ENCODE measurements at places on chromosomes 1 and 21. TPM values are rescaled to one million over a fixed set of nuclear protein-coding genes. Genes with fewer than 3 reads are reported as not detected.

GRCh38 chr21:45071078-45071873 lies 3.1 kb upstream of the ADARB1 start:
- no peak for DNase-seq

- DNase-seq: no peak
Measured at GRCh38 chr21:35120631-35121180, 71.6 kb upstream of the RUNX1 start.

DNA sequence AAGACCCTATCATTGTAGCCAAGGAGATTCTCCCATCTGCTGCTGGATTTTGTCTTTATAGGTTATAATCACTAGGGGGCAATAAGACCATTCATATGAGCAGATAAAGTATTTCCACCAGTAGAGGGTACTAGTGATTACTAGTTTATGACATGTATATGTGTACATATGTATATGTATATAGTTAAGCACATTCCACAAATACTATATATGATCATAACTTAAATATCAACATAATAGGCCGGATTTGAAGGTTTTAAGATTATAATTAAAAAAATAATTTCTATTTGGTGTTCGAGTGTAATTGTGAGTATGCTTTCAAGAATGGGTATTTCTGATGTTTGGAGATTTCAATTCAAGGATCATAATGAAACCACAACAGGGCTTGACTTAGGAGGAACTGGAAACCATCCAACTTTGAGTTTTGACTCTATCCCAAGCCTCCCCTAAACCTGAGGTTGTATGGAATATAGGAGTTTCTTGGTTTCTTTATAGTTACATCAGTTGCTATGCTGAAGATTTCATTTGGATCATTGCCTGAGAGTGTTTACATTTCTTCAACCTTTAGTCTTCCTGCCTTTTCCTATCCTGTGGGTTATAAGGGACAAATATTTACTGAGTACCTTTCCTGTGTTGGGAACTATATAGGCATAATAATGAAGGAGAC lies 16.9 kb downstream of the TCEANC2 start:
- DNase-seq: peak; percentile 37

DNA sequence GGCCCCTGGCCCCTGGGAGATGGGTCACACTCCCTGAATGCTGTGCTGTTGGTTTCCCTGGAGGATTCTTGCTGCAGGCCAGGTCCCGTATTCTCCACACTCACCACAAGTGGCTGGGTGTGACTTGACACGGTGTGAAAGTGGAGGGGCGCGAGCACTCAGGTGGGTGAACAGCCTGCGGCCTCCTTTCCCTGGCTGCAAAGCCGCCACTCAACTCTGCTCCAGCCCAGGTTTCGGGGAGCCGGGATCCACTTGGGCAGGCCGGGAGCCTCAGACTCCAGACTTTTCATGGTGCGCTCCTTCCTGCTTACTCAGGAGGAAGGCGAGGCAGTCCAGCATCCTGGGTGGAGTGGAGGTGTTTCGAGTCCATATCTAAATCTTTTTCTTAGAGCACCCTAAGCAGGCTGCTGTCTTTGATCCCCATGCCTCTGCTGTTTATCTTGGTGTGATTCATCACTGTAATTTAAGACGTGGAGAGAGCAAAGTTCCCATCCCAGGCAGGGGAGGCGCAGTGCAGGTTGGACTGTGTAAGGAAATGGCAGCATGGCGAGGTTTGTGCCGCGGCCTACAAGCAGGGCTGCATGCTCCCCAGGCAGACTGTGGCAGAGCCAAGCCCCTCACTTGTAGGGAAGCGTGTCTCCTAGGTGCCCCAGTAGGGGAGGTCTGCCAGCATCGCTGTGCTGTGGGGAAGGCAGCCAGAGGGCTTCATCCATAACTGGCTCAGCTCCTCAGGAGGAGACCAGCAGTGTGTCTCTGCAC lies 29.6 kb downstream of the VANGL1 start:
- DNase-seq: peak; percentile 30

- DNase-seq: no peak
Measured at GRCh38 chr1:212710566-212710965, 10.9 kb upstream of the BATF3 start.

DNA sequence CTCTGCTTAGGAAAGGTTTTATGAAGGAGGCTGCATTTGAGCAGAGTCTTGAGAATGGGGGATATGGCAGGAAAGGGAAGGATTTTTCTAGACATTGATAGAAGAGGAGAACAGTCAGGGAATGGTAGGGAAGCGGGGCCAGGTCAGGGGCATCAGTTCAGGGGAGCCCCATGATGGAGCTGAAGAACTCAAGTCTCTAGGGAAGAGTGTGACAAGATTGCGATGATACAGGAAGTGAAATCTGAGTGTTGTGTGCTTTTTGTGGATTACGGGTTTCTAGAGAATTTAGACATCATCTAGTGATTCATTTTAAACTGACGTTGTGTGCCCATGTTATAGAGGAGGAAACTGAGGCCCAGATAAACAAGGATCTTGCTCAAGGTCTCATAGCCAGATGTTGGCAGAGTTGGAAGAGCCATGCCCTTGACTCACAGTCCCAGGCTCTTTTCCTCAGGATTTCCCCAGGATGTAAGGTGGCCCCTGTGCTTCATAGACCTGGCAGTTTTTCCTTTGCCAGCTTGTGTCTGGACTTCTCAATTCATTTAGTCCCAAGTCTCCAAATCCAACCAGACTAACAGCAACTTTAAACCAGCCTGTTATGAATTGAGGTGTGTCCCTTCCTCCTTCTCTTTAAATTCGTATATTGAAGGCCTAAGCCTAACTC lies 130.3 kb downstream of the ROR1 start:
- no peak for DNase-seq

DNA sequence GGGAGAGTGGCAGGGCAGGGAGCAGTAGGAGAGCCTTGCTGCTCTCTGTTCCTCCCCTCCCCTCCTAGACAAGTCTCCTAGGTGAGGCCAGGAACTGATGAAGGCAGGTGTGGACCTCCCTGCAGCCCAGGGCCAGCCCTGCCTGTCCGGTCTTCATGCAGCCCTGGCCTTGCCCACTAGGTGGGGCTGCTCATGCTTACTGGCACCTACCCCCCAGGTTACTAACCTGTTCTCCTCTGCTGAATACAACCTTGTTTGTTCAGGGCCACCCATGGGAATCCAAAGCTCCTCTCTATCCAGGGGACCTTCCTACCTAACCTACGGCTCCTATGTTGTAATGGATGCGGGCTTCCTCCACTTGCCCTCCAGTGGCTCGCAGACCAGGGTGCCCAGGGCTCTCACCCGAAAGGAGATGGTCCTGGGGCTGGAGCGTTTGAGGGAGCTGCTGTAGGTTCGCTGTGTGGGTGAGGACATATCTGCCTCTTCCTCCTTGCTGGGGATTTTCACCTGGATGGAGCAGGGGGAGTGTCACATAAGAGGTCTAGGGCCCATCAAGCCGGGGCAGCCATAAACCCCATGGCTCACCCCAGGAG lies 7.9 kb upstream of the TNNT2 start:
- DNase-seq: peak; percentile 50

GRCh38 chr1:115840605-115841460 lies at the start of gene NHLH2:
Gene NHLH2 (minus strand): TSS chr1:115841126. CDS start chr1:115838372, 2,754 bp downstream.
- no peak for DNase-seq

DNA sequence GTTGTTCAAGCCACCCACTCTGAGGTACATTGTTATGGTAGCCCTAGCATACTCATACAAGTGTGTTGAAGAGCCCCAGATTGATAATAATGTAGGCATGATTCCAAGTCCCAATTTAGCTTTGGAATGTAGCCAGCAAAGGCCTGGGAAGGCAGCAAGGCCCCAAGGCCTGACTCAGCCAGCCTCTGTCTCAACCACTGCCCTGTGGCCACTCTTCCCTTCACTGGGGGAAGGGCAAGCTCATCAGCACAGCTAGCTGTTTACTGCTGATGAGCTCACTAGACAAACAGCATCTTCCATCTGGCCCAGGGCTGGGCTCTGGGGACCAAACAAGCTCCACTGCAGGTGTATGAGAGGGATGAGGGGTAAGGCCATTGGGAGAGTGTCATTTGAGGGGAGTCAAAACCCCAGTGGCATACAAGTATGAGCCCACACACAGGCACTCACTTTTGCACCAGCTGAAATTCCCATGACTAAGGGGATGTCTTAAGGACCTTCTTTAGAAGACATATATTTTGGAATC lies 2.2 kb upstream of the IRF6 start:
- peak; percentile 65 for DNase-seq

DNA sequence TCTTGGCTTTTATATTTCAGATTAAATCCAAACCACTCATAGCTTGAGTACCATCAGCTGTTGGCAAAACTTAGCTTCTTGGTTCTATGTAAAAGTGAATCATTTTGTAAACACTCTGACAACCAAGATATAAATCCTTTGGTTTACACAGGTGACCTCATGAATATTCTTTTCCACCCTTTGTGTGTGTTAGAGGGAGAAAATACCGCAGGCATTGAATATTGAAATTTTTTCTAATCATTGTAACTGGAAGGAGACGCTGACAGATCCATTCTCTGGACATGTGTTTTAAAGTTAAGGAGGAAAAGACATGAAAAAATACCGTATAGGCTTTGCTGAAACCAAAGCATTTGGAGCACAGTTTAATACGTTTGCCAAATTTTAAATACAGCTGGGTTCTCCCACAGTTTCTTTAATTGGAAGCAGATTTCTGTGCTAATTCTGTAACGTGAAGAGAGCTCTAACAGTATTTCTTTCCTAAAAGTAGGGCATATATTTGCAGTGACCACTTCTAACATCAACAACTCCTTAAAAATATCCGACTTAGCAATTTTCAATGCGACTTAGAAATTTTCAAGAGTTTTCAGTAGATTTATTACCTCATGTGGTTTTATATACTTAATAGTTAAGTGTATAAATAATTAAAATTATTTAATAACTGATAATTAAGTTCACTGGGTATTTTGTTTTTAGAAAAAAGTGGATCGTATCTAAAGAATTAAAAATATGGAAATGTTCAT lies 388.2 kb downstream of the USP25 start:
- no peak for DNase-seq

- no peak for DNase-seq
Measured at GRCh38 chr1:41367288-41367642, 6.0 kb downstream of the FOXO6 start.

DNA sequence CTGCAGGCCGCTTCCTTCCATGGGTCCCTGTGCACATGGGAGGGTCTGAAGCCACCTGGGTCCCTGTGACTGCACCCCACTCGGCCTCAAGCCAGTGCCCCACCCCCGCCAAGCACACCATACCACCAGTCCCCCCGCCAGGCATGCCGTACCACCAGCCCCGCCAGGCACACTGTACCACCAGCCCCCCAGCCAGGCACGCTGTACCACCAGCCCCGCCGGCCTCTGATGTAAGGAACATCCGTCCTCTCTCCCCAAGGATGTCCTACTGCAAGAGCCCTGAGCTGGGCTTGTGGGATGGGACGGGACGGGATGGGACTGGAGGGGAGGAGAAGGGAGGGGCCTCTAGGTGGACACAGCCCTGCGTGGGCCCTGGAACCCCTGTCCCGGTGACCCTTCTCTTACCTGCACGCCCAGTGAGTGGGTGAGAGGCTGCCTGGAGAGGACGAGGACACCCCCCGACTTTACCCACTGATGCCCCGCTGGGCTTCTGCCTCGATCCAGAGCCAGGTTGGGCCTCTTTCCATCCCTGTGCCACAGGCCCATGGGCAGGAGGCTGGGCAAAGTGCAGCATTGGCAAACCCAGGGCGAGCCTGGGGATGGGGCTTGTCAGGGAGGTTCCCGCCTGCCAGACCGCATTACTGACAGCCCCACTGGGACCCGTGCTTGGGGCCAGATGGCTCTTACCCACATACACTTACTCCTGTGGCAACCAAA lies 40.8 kb upstream of the COL6A1 start:
- DNase-seq: no peak

- DNase-seq: no peak
Measured at GRCh38 chr1:178341261-178341956, 155.4 kb downstream of the CLEC20A start.

DNA sequence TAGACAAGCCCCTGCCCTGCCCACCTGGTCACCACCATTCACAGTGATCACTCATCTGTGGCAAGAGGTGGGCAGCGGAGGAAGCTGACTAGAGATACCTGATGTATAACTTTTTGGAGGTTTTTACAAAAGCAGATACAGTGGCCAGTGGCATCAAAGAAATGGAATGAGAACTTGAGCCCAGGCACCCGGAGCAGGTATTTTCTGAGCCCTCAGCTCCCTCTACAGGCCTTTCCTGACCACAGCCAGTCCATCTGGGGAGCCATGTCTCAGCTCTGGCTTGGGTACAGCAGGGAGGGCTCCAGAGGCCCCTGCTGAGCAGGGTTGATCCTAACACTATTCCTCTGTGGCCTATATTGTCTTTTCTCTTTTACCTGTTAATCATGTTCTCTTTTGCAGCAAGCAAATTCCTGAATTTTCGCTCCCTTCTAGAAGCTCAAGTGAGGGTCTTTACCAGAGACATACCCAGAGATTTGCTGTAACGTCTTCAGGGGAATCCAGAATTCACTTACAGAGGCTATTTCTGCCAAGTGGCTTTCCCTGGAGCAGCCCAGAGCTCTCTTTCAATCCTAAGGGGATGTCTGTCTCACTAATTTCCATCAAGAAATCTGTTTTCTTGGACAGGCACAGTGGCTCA lies 27.3 kb downstream of the GPR157 start:
- DNase-seq: peak; percentile 48

GRCh38 chr1:44545961-44546360 lies 128.3 kb downstream of the TMEM53 start:
- no peak for DNase-seq

DNA sequence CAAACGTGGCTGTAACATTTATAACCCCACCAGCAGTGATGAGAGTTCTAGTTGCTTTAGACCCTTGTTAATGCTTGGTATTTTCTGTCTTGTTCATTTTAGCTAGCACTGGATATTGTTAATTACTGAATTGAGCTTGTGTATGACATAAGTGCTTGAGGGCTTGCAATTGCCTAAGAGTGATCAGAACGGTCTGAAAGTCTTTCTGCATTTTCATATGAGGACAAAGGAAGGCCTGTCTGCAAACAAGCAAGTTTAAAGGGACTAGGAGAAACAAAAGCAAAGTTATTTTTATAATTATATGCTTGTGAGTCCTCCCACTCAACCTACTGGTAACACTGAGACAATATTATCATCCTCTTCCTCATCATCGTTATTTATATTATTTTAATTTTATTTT lies 305.5 kb upstream of the DUSP10 start:
- DNase-seq: no peak

GRCh38 chr1:14970115-14970798 lies 183.3 kb upstream of the TMEM51 start:
- DNase-seq: peak; percentile 59

DNA sequence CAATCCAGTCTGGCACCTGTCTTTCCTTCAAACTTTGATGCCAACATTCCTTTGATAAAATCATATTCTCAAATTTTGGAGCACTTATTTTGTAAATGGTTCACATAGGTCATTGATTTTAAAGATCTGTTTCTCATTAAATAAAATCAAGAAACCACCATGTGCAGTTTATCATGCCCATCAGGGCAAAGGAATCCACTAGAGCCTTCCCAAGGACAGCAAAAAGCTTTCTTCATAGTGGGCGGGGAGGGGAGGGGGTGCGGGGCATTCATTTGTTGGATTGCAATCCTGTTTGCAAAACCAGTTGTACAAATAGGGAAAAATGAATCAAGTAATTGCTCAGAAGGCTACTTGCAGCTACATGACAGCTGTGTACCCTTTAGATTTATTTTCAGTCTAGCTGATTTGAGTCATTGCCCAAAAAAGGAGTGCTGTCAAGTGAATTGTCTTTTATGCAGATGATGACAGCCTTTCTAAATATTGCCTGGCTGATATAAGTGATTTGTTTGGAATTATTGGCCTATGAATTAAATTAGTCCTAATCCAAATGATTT lies 23.0 kb downstream of the LRRC8B start:
- no peak for DNase-seq

The NES gene
- total RNA-seq: 0.03 TPM

The AADACL3 gene
- total RNA-seq: not detected

The GPA33 gene
- not detected for total RNA-seq

The HUNK gene
- total RNA-seq: 11.2 TPM

The SLC19A2 gene
- total RNA-seq: 7.1 TPM

The F5 gene
- total RNA-seq: not detected

The OSBPL9 gene
- total RNA-seq: 76.5 TPM

Data from Caki2 (cell line).